SW480 (cell line): ENCODE measurements at places on chromosomes 16 and 17.

GRCh38 chr16:17801068-17801467, 330.3 kb upstream of the XYLT1 start:
- no peak for DNase-seq

GRCh38 chr17:17859909-17860765, 23.4 kb upstream of the SREBF1 start:
- peak; percentile 63 for DNase-seq

DNA sequence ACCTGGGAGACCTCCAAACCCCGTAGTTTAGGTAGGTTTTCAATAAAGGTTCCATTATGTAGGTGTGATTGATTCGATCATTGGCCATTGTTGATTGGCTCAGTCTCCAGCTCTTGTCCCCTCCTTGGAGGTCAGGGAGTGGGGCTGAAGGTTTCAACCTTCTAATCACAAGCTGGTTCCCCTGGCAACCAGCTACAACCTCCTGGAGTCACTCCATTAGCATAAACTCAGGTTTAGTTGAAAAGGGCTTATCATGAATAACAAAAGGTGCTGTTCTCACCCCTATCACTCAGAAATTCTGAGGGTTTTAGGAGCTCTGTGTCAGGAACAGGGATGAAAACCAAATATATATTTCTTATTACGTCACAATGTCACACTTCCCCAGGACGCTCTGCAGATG, 28.5 kb downstream of the TMEM132E start:
- DNase-seq: no peak

DNA sequence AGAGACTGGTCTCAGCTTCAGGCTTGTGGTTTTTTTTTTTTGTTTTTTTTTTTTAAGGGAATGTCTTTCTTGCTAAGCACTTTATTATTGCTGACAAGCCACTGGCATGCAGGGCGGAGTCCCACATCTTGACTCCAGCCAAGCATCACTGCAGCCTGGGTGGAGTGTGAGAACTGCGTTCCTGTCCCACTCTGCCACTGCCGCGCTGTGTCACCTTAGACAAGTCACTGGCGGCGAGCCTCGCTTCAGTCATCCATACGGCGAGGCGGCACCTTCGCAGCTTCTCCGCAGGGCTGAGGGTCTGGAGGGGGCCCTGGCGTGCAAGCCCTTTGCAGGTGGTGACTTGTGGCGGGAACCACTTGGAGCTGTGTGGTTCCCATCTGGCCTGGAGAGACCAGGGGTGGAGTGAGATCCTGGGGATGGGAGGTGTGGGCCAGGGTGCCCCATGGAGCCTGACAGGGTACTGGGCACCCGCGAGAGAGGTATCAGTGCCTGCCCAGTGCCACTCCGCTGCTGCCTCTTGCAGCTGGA, 99.1 kb upstream of the CIBAR2 start:
- DNase-seq: peak; percentile 14

DNA sequence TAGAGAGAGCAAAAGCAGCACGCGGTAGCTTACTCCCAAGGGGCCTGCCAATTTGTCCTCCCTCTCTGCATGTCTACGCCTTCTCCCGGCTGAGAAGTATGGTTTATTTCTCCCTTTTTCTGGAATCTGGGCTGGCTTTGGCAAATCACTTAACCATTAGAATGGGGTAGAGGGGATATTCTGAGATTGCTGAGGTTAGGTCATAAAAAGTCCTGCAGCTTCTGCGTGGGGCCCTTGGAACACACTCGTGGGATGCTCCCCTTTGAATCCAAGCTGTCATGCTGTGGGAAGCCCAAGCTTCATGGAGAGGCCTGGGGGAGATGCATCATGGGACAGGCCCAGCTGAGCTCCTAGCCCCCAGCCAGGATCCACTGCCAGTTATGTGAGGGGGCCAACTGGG, 403.6 kb upstream of the MAF start:
- no peak for DNase-seq

GRCh38 chr16:85245307-85246172, 133.3 kb upstream of the CIBAR2 start:
- DNase-seq: peak; percentile 55

DNA sequence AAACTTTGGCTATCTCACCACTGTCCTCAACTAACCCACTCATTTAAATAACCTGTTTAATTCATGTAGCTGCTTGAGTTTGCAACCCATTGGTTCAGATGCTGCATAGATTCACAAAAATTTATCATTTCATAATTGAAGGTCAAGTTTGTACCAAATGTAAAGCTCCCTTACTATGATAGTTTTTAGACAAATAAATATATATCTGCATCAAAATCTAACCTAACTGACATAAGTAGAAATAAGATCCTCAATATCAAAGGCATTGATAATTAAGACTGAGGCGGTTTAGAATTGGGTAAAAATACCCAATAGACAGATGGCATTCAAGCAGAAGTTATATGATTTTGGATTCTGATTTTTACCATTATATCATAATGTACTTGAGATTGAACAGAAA, 132.9 kb upstream of the NACA2 start:
- no peak for DNase-seq

GRCh38 chr17:11814655-11815262, 182.5 kb downstream of the ZNF18 start:
- DNase-seq: no peak

- peak; percentile 64 for DNase-seq
Measured at GRCh38 chr17:67431249-67432015, 54.4 kb downstream of the PITPNC1 start.
